Temporal lobe (tissue), 4 donors: ENCODE measurements at places on chromosomes 2 and 18. TPM values are rescaled to one million over a fixed set of nuclear protein-coding genes. Genes with fewer than 3 reads are reported as not detected.

Gene ATP8B1
- total RNA-seq = 4.2 TPM

Gene GPR35
- 0.98 TPM for total RNA-seq

Gene CDK15
- under 0.01 TPM for total RNA-seq

Gene ICA1L
- 99.8 TPM for total RNA-seq

Gene STAT4
- 3.0 TPM for total RNA-seq

Gene STPG4
- 0.49 TPM for total RNA-seq

Gene CYRIA
- 189 TPM for total RNA-seq

Gene IL18RAP
- not detected for total RNA-seq

Gene RGPD4
- 0.25 TPM for total RNA-seq

Gene RASGRP3
- 5.4 TPM for total RNA-seq

Gene HOXD13
- not detected for total RNA-seq

Gene MYO7B
- total RNA-seq = under 0.01 TPM

Gene OR6B2
- total RNA-seq = not detected

Gene EPG5
- total RNA-seq = 26.8 TPM

Gene RELCH
- 60.7 TPM for total RNA-seq

Gene AKAIN1
- 2.5 TPM for total RNA-seq

Gene TAF4B
- 1.5 TPM for total RNA-seq

Gene DIS3L2
- total RNA-seq = 26.8 TPM

Gene DNER
- total RNA-seq = 75.7 TPM

Gene FSHR
- not detected for total RNA-seq

Gene CNGA3
- total RNA-seq = 2.5 TPM

Gene TTR
- total RNA-seq = 0.25 TPM

Gene ZEB2
- 283 TPM for total RNA-seq

Gene CCDC85A
- 22.1 TPM for total RNA-seq

Gene CD8A
- total RNA-seq = 2.0 TPM

Gene PSTPIP2
- total RNA-seq = 1.2 TPM

Gene MBP
- 10.1 TPM for total RNA-seq

Gene AGXT
- total RNA-seq = not detected

Gene DCTN1
- total RNA-seq = 97.9 TPM

Gene FOXD4L1
- 0.25 TPM for total RNA-seq

Gene RNF152
- 60.7 TPM for total RNA-seq

Gene HOXD9
- not detected for total RNA-seq

Gene GULP1
- 64.2 TPM for total RNA-seq
